Neural crest cell (in vitro differentiated cells): ENCODE measurements at places on chromosomes 5 and 9. TPM values are rescaled to one million over a fixed set of nuclear protein-coding genes. Genes with fewer than 3 reads are reported as not detected.
A peak's percentile ranks its signal among the peaks of the same experiment; 100 is the strongest.

GRCh38 chr5:91151947-91152346 lies 231.2 kb downstream of the ARRDC3 start:
- peaks cover 31% of the 10 kb centered on the region for H3K4me1 ChIP-seq
- DNase-seq: no peak
- peak overlapping the region; percentile 58 for H3K27ac ChIP-seq
- no peak overlapping the region for H3K4me3 ChIP-seq
- no peaks in the 10 kb centered on the region for H3K27me3 ChIP-seq
- H3K36me3 ChIP-seq: peaks cover 27% of the 10 kb centered on the region

FOXD4 gene
- 0.36 and 0.77 TPM in 2 replicates for total RNA-seq

GRCh38 chr9:32969270-32969669 lies 32.2 kb downstream of the APTX start:
- H3K4me1 ChIP-seq: peaks cover 5% of the 10 kb centered on the region
- DNase-seq: no peak
- H3K27me3 ChIP-seq: no peaks in the 10 kb centered on the region
- no peak overlapping the region for H3K4me3 ChIP-seq
- peaks cover 6% of the 10 kb centered on the region for H3K36me3 ChIP-seq

- H3K27ac ChIP-seq: no peak overlapping the region
- no peaks in the 10 kb centered on the region for H3K4me1 ChIP-seq
- no peak overlapping the region for H3K4me3 ChIP-seq
- no peaks in the 10 kb centered on the region for H3K36me3 ChIP-seq
- no peaks in the 10 kb centered on the region for H3K27me3 ChIP-seq
- no peak for DNase-seq
Observed at GRCh38 chr5:161167016-161167767, 315.2 kb upstream of the ATP10B start.

OR1J2 gene
- not detected in 2 replicates for total RNA-seq

DNA sequence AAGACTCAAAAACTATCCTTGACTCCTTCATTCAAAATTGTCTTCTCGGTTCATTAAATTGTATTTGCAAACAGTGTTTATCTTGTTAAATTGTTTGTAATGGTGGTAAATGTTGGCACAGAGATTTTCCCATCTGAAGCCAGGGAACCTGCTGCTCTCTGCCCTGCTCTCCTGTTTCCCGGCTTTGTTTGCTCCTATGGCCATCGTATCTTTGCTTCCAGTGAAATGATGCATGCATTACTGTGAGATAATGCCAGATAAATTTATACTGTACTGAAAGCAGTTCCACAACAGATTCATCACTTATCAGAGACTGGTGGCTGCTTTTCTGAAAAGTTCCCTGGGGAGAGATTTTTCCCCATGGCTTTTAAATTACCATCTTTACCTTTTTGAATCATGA lies 81.4 kb downstream of the CD180 start:
- peaks cover 4% of the 10 kb centered on the region for H3K36me3 ChIP-seq
- no peak overlapping the region for H3K27ac ChIP-seq
- no peaks in the 10 kb centered on the region for H3K27me3 ChIP-seq
- DNase-seq: no peak
- H3K4me1 ChIP-seq: peaks cover 4% of the 10 kb centered on the region

CDKN2B-AS1 gene
- total RNA-seq: 0.21 TPM in 1 of 2 replicates, not detected in the other

DNA sequence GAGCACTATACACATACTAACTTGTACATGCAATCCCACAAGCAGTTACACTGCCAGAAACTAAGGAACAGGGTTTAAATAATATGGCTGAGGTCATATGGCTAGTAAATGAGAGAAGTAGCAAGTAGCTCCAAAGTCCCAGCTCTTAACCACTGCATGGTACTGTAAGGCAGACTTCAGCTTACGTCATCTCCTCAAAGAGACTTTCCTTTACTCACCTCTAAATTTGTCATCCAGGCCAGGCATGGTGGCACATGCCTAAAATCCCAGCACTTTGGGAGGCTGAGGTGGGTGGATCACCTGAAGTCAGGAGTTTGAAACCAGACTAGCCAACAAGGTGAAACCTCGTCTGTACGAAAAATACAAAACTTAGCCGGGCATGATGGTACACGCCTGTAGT lies 20.4 kb upstream of the SELENOP start:
- H3K27ac ChIP-seq: no peak overlapping the region
- no peaks in the 10 kb centered on the region for H3K4me1 ChIP-seq
- DNase-seq: no peak
- no peaks in the 10 kb centered on the region for H3K36me3 ChIP-seq
- no peaks in the 10 kb centered on the region for H3K27me3 ChIP-seq
- no peak overlapping the region for H3K4me3 ChIP-seq
